ENCODE measurements at places on chromosomes 6 and 20.

- no peak for DNase-seq
Observed at GRCh38 chr6:52552278-52552643, 24.6 kb downstream of the TRAM2 start.

DNA sequence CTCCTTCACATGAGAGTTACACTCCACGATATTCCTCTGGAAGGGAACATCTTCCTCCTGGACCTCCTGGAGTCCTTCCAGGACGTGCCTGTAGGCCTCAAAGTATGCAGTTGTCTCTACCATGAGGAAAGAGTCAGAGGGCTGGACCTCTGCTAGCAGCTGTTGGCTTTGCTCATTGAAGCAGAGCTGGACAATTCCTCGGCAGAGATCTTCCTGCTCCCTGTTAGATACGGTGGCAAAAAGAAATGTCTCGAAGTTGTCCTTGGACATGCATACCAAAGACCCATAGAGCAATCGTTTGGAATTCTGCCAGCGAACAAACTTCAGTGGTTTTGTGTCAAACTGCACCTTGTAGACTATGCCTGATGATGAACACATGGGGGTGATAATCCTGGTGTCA, 7.7 kb downstream of the ZNFX1 start:
- DNase-seq = no peak

DNA sequence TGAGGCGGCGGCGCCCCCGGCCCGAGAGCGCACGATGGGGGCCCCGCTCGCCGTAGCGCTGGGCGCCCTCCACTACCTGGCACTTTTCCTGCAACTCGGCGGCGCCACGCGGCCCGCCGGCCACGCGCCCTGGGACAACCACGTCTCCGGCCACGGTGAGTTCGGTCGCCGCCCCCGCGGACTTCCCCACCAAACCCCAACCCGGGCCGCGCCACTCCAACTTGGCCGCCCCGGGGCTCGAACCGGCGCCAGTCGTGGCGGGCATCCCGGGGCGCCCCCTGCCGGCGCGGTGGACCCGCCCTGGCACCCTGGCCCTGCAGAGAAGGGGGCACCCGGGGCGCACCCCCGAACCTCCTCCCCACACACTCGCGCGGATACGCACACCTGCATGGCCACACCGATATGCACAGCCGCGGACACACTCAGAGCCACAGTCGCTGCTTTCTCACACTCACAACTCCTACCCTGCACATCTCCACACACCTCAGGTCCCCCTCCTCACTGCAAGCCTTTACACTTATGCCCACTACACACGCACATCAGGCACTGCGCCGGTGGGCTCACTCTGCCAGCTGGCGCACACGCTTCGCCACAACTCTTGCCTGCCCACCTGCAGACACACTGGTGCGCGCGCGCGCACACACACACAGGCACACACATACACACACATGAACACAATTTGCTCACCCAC, 535 bp downstream of the VSTM2L start:
- no peak for DNase-seq

- DNase-seq = no peak
Observed at GRCh38 chr20:48262466-48262865, 477.2 kb upstream of the SULF2 start.

DNA sequence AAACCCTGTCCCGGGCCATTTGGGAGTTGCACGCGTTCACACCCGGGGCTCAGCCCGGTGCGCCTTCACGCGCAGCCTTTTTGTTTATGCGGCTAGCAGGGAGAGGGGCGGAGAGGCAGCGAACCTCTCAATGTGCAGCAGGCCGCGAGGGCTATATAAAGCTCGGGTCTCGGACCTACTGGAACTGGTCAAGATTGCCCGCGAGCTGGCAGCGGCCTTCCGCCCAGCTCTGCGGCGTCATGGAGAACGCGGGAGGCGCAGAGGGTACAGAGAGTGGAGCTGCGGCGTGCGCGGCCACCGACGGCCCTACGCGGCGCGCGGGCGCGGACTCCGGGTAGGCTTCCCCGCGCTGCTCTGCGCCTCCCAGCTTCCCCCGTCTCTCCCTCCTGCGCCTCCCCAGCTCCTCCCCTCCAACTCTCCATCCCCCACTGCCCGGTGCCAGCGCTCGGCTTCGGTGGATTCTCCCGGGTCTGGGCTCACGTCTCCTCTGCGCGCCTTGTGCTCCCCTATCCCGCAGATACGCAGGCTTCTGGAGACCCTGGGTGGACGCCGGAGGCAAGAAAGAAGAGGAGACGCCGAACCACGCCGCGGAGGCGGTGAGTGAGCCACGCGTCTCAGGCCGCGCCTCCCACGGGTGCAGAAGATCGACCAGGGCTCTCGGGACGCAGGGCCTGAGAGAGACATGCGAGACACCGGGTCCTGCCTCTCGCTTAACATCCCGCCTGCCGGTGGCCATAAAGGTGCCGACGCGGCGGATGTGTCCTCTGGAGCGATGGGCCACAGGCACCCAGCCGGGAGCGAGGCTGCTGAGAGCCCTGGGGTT, at the start of gene RIPPLY2:
RIPPLY2 (plus strand) TSS at position 183 of the 823 bp plus-strand sequence; CDS start at position 240, 57 bp downstream.
- no peak for DNase-seq

DNA sequence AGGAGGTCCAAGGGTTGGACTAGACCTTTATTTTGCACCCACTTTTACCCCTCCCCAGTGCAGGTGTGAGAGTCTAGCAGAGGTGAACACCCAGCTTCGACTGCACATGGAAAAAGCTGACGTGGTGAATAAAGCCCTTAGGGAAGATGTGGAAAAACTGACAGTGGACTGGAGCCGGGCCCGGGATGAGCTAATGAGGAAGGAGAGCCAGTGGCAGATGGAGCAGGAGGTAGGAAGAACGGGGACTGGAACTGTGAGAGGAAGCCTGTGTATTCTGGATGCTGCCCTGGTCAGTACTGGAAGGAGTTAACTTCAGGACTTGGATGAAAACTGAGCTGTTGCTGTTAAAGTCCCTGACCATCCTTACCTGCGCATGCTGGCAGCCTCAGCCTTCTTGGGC, 10.6 kb downstream of the CEP250 start:
- DNase-seq = no peak

DNA sequence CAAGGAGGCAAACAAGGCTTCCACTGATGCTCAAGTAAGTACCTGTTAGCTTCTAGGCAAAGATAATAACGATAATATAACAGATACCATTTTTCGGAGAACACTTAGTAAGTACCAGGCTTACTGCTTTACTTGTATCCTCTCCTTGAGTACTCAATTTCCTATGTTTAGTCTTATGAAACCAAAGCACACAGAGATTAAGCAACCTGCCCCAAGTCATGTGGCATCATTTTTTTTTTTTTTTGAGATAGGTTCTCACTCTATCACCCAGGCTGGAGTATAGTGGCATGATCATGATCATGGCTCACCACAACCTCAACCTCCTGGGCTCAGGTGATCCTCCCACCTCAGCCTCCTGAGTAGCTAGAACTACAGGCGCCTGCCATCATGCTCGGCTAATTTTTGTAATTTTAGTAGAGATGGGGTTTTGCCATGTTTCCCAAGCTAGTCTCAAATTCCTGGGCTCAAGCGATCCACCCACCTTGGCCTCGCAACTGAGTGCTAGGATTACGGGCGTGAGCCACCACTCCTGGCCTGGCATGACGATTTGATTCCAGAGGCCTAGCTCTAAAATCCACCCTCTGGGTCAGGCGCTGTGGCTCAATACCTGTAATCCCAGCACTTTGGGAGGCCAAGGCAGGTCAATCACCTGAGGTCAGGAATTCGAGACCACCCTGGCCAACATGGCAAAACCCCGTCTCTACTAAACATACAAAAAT, 14.0 kb downstream of the SPAG4 start:
- peak; percentile 65 for DNase-seq

DNA sequence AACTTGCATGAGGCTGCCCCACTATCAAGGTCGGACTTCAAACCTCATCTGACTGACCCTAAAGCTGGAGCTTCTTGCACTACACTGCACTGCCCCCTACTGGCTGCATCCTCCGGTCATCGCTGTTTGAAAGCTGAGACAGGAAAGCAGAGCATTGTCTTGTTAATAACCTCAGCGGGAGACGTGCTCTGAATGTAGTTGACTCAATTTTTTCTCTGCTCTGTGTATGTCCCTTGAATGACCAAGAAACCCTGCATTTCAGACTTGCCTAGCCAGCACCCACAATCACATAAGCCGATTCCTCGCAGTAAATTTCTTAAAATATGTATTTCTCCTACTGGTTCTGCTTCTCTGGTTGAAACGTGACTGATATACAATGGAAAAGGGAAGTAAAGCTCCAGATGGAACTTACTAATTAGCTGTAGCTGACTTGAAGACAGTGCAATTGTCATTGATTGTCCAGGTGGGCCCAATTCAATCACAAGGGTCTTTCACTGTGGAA, 27.8 kb downstream of the TCF21 start:
- DNase-seq = peak; percentile 77

GRCh38 chr20:7883741-7884140, 56.5 kb downstream of the HAO1 start:
- DNase-seq = no peak

DNA sequence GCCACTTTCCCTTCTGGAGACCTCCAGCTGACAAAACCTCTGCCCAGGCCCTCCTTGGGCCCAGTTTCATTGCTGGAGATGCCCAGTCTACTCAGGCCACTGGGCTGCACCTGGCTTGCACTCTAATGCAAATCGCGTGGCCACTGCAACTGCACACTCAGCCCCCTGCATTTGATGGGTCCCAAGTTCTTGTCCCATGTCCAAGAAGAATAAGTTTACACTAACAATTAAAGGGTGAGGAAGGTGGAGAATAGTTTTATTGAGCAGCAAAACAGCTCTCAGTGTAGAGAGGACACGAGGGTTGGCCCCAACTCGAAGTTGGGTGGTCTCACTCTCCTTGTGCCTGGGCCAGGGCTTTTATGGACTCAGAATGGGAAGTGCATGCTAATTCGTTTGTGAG, 31.9 kb upstream of the THEMIS start:
- DNase-seq = no peak

DNA sequence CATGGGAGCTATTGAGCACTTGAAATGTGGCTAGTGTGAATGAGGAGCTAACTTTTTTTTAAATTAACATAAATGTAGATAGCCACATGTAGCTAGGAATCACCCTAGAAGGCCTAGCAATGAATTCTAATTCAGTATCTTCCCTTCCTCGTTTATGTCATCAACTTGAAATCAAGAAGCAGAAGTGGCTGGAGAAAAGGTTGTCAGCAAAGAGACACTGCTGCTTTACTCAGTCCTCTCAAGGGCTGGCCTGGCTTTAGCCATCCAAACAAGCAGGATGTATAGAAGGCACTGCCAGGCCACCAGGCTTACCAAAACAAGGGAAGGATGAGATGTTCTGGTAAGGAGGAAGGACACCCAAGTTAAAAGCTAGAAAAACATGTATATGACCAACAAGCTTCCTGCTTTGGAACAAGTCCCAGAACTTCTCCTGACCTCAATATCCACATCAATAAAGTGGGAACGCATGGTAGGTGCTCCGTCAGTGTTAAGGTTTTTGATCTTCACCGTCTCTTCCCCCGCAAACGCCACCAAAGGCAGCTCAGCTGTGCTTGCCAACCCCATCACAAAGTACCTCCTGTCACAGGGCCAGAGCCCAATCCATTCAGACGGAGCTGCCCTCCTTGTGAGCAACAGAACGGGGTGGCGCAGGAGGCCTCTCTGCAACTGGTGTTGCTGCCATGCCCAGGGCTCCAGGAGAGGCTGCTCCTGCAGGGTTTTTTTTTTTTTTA, 235.8 kb upstream of the RIN2 start:
- peak; percentile 32 for DNase-seq

DNA sequence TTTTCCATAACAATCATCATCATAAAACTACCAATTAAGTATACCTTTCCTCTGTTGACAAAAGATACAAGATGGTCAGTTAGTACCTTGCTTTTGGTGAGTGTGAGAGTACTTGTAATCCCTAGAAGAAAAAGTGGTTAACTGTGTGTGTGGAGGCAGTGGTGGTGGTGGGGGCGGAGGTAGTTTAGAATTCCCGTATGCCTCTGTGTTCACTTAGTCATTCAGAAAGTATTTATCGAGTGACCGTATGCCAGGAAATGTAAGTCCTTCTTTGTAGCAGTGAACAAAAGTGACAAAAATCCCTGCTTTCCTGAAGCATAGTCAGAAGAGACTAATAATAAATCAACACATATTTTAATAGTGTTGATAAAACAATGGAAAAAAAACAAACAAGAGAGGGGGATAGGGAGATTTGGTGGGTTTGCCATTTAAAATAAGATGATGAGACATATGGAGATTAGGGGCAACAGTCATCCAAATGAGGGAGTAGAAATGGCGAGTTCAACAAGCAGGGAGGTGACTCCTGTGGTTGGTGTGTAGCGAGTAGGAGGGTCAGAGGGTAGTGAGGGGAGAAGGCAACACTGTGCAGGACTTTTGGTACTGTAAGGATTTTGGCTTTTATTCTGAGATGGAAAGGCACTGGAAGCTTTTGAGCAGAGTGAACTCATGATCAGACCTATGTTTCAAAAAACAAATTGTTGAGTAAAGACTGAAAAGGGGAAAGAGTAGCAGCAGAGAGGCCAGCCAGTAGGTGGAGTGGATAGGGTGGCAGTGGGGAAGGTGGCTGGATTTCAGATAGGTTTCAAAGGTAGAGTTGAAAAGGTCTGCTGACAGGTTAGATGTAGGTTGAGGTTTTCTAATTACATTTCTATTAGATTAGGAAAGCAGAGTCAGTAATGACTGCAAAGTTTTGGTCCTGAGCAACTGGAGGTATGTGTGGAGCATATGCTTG, 40.3 kb upstream of the SIM1 start:
- DNase-seq = no peak

GRCh38 chr6:125253881-125254280, 47.9 kb downstream of the HDDC2 start:
- no peak for DNase-seq

DNA sequence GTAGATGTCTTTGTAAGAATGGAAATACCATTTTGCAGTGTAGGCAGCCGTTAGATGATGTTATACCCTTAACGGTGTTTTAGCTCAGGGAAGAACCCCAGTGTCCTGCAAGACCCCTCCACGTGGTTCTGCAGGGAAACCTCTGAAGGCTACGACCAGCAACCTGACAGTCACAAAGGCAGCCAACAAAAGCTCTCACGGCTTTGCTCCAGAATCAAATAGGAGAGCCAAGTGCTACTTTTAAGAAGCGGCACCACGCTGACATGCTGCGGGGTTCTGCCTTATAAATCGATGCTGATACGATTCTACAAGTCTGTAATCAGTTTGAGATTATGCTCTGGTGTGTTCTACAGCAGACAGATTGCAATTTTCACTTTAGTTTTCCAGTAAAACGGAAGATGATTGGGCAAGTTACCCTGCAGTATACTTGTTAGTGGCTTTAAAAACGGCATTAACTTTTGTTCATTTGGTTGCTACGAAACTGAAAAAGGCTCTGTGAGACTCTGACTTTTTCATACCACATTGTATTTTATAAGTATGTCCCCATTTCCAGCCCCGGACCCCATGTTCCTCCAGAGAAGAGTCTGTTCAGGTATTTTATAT, 312.9 kb downstream of the SAMD5 start:
- no peak for DNase-seq

All from inflammatory macrophage (primary cell).